ENCODE measurements at places on chromosomes 11 and 22.

- no peak for DNase-seq
Measured at GRCh38 chr11:531919-532526, 3.4 kb downstream of the HRAS start.

DNA sequence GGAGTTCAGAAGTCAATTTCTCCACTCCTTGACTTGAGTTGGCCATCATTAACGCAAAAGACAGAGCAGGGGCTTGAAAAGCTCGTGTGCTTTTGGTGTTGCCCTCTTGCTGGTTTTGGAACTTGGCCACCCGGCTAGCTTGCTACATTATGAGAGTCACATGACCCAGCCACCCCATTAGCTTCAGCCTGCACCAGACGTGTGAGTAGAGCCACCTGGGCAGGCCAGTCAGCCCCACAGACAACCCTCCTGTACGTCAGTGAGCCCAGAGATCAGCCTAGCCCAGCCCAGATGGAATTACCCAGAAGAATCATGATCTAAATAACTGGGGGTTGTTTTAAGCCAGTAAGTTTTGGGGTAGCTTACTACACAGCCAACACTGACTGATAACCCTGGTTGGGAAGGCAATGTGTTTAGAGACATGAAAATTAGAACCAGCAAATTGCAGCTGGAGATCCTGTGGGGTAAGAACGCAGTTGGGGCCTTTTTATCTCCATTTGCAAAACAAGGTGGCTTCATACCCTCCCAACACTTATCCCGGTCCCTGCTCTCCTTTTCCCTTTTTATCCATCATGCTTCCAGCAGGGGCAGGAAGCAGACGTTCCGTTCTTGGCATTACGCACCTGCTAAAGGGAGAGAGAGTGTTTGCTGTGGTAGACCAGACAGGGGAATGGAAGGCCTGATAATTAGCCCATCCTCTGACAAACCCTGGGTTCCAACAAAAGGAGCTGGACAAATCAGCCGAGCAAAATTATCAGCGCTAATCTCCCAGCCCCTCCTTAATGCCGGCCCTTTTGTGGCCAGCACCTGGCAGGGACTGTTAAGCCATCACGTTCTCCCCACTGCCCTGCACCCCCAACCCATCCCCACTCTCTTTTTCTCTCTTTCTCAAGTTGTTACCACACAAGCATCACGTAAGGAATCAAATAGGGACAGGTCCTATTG lies 548.7 kb upstream of the CADM1 start:
- no peak for DNase-seq

- DNase-seq, result no peak
Measured at GRCh38 chr22:33035272-33035863, 22.8 kb downstream of the SYN3 start.

- DNase-seq, result no peak
Measured at GRCh38 chr11:21501245-21501644, 691.6 kb upstream of the ANO5 start.

- DNase-seq, result no peak
Measured at GRCh38 chr22:23789121-23789520, 2.4 kb downstream of the SMARCB1 start.

GRCh38 chr11:3217818-3218482 lies 663 bp downstream of the MRGPRG start:
- no peak for DNase-seq

GRCh38 chr22:31748490-31748889 lies 1.4 kb downstream of the PRR14L start:
- no peak for DNase-seq

DNA sequence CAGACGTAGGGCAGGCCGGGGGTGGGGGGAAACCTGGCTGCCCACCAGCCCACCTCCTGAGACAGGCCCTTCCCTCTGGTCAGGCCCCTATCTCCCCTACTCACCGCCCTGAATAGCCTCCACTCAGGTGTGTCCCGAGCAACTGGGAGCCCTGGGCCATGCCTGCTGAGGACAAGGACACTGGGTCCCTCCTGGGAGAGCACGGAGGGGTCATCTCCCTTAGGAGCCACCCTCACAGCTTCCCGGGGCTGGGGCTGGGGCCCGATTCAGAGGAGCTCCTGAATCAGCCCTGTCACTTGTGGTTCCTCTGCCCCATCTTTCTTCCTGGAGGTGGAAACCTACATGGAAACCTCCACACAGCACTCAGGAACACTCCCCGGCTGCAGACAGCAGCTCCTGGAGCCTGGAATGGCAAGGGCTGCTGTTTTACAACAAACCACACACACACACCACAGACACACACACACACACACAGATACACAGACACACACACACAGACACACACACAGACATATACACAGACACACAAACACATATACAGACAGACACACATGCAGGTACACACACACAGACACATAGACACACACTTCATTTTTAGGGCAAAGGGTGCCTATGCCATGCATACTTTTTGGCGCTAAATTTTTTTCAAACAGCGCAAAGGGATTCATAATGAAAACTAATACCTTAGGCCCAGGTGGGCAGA lies 9.6 kb upstream of the EMID1 start:
- no peak for DNase-seq

DNA sequence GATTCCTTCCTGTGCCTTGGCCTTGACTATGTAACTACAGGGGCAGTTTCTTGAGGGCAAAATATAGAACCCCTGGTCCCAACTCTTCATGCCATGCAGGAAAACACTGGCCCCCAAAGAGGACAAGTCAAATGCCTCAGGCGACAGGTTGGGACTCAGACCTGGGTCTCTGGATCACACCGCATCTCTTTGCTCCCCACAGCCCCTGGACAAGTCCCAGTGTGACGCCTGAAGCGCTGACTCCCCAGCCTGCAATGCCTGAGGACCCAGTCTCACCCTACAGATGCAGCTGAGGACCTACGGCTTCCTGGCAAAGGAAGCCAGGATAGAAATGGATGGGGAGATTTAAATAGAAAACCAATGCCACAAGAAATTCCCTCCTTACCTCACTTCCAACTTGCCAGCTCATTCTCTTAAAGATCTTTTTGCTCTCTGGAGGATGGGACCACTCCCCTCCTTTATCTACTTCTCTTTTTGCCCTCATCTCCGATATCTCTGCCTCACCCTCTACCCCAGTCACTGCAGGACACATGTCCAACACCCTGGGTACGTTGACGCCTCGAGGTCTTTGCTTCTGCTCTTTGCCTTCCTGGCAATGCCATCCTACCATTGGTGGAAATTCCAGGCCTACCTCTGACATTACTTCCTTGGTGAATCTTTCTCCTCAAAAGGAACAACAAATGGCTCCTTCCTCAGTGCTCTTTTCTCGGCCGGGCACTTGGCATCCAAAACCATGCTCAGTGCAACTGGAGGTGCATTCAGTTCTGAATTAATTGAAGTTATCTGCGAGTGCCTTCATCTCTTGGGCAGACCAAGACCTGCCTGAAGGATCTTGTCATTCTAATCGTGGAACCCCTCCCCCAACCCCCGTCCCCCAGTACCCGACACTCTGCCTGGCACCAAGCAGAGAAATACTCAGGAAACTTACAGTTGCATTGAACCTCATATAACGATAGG lies 2.0 kb upstream of the PRDM11 start:
- DNase-seq, result no peak

- DNase-seq, result no peak
Measured at GRCh38 chr22:46553189-46553588, 15.8 kb upstream of the CELSR1 start.

GRCh38 chr11:117281159-117281558 lies 10.0 kb upstream of the BACE1-AS start:
- DNase-seq, result peak; percentile 79

- no peak for DNase-seq
Measured at GRCh38 chr11:69293819-69294505, at the start of gene MYEOV. TSS of gene MYEOV (plus strand) at chr11:69294155. CDS start at chr11:69295355, 1,200 bp downstream.

DNA sequence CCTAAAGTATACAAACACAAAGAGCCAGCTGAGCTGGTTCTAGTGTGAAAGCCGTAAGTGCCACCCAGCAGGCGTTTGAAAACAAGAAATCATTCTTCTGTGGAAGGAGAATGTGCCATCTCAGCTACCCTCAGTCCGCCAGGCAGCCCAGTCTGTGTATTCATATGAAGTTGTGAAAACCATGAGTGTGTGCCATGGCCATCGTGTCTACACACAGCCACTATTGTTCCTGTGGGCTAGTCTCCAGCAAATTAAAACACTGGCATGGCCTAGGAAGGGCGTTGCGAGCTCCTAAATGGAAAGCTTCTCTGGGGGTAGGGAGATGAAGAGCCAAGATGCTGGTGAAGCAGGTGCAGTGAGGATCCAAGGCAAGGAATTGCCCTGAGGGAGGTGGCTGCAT lies 51.5 kb upstream of the HORMAD2 start:
- no peak for DNase-seq

DNA sequence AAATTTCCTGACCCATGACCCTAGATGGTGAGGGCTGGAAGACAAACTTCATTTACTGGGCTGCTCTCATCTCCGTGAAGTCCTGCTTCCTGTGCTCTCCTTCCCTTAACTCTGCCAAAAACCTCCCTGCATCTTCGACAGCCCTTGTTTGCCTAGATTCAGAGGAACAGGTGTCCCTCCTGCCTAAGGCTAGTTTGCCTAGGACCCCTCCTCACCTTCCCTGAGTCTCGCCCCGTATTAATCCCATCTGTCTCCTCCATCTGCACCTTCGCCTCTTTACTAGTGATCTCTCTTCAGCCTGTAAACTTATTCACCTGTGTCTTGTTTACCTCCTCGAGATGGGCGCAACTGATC lies 33.1 kb downstream of the EIF3F start:
- DNase-seq, result no peak

- DNase-seq, result no peak
Measured at GRCh38 chr11:58525037-58525614, 17.2 kb upstream of the OR5B21 start.

DNA sequence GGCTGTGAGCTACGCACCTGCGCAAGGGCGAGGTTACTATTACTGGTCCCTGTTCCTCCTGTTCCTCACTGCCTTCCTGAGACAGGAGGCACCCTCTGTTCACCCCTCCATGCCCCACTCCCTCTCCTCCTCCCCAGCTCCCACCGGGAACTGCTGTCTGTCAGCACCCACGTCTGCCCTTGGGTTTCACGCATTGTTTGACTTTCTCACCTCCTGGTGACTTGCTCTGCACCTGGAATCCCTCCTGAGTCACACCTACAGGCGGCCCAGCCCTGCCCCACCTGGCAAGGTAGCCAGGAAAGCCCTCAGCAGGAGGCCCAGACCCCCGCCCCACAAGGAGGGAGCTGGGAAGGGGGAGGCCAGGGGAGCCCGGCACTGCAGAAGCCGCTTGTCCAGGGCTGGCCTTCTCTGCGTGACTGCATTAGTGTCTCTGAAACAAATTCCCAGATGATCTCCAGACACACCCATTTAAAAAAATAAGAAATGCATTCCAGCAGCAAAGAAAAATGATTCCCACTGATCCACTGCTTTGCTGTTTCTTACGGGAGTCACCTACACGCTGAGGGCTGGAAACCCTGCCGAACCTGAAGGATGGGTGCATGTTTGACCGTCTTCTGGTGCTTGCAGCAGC lies 86.4 kb downstream of the CELSR1 start:
- DNase-seq, result no peak

DNA sequence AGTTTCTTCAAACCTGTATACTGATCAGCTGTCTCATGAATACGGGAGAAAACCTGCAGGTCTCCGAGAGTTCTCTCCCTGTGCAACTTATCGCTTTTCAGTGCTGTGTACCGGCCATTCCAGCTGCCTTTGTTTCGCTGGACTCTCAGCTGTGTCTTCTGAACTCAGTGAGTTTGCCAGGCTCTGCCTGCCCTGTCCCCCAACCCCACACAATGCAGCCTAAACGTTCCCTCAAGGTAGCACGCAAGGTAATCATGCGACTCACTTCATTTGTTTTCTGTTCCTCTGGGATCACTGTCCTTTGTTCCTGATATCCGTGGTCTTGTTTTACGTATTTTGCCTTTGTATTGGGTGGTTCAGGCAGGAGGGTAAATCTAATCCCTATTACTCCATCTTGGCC lies 13.5 kb downstream of the RBM7 start:
- no peak for DNase-seq

- no peak for DNase-seq
Measured at GRCh38 chr22:48744967-48745841, 1082.5 kb downstream of the BRD1 start.

GRCh38 chr11:35927104-35927503 lies 16.8 kb upstream of the LDLRAD3 start:
- DNase-seq, result no peak

GRCh38 chr22:40202225-40202944 lies 24.7 kb downstream of the TNRC6B start:
- no peak for DNase-seq

GRCh38 chr22:23772649-23773473 lies at the start of gene MMP11:
TSS of gene MMP11 (plus strand) at chr22:23772849. CDS start at chr22:23772871, 22 bp downstream.
- DNase-seq, result no peak

DNA sequence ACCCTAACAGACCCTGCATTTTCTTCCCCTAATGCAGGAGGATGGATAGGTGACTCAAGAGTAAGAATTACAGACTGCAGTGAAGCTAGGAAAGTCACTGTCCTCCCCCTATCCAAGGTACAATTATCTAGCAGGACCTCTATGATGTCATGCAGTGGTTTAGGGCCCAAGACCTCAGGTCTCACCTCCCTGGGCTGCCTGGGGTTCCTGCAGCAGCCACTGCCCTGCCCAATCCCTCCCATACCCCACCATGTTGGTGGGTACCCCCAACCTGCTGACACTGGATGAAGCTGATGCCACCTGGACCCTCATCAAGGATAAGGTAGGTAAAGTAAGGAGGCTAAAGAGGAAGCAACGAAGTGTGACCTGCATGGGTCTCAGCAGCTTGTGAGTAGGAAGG lies at the start of gene C11orf42:
C11orf42 (plus strand) TSS at position 192 of the 400 bp plus-strand sequence; CDS start at position 251, 59 bp downstream.
- no peak for DNase-seq

GRCh38 chr11:86949995-86950660 lies 5.1 kb downstream of the FZD4 start:
- no peak for DNase-seq

DNA sequence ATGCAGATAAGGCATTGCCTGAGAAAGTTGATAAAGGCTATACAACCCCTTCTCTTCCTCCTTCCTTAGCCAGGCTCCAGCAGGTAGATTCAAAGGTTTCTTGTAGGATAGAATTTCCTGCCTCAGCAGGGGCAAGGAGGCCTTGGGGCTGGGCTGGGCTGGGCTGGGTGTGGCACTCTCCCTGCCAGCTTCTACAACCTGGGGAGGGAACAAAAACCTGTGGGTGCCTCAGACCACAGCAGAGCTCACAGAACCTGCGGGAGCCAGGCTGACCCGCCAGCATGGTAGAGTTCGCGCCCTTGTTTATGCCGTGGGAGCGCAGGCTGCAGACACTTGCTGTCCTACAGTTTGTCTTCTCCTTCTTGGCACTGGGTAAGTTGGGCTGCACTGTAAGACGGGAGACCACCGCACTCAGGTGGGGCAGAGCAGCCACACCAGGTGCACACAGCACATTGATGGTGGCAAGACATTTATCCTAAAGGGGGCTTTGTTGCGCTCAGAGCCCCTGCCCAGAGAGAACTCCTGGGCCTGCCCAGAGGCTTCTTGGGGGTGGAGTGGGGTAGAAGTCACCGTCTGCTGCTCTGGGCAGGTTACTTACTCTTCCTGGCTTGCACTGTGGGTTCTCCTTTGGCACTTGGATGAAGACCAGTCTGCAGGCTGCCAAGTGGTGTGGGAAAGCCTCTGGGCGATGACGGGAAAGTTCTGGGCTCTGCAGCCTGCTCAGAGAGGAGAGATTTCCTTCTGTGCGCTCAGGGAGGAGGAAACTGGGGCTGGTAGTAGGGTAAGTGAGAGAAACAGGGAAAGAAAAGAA lies at the start of gene MOGAT2:
MOGAT2 (plus strand) TSS at position 231 of the 811 bp plus-strand sequence; CDS start at position 282, 51 bp downstream.
- no peak for DNase-seq

- no peak for DNase-seq
Measured at GRCh38 chr11:92753161-92753560, 216.3 kb upstream of the MTNR1B start.

- DNase-seq, result no peak
Measured at GRCh38 chr22:46473896-46474557, 63.4 kb downstream of the CELSR1 start.

- DNase-seq, result no peak
Measured at GRCh38 chr11:66686801-66687750, 9.4 kb upstream of the RBM4B start.

GRCh38 chr11:44761551-44761961 lies 34.8 kb downstream of the TSPAN18 start:
- DNase-seq, result no peak
